ENCODE measurements at places on chromosomes 3 and 15. TPM values are rescaled to one million over a fixed set of nuclear protein-coding genes. Genes with fewer than 3 reads are reported as not detected.

TTLL13 gene
- total RNA-seq, result not detected

MYRIP gene
- total RNA-seq, result 5.9 TPM

SAMMSON gene
- total RNA-seq, result not detected

MCF2L2 gene
- 1.2 TPM for total RNA-seq

MESP1 gene
- 4.9 TPM for total RNA-seq

- DNase-seq, result no peak
Measured at GRCh38 chr3:187290503-187290902, 1.0 kb downstream of the MASP1 start.

DNA sequence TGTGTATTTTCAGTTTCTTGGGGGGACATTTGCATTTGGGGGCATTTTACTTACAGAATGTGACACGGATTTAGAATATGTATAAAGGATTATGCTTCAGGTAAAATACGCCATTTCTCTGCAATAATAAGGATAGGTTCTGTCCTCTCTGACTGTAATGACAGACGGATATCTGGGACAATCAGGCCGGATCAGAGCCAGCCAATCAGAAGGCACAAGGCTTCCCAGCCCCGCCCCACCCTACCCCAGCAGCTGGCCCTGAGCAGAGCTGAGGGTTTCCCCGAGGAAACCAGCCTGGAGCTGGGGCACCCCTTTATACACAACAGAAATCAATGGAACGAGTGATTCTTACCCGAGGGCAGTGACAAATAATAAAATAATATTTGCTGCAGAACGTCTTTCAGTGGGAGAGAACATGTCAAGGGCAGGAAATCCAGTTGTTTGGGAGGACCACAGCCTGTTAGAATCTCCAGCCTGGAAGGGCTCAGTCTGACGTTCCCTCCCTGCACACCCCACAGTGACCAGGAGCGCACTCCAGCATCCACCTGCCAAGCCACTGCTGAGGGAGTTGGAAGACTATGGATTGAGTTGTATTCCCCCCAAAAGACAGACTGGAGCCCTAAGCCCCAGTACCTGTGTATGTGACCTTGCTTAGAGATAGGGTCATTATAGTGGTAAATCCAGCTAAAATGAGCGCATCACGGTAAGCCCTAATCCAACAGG, 30.3 kb upstream of the SEC13 start:
- DNase-seq, result no peak

- no peak for DNase-seq
Measured at GRCh38 chr3:169841171-169841570, 28.5 kb upstream of the LRRC34 start.
